Stimulated activated CD4-positive, alpha-beta T cell treated with anti-CD3 and anti-CD28 coated beads, Interleukin-4, amount 100 ng/mL, for 1 hour (primary cell): ENCODE measurements at places on chromosomes 3 and 15.

GRCh38 chr3:55569033-55569599, 82.0 kb upstream of the WNT5A start:
- no peak for DNase-seq

- DNase-seq: no peak
These were observed 25.4 kb downstream of the SYNM start for GRCh38 chr15:99130314-99130713.

DNA sequence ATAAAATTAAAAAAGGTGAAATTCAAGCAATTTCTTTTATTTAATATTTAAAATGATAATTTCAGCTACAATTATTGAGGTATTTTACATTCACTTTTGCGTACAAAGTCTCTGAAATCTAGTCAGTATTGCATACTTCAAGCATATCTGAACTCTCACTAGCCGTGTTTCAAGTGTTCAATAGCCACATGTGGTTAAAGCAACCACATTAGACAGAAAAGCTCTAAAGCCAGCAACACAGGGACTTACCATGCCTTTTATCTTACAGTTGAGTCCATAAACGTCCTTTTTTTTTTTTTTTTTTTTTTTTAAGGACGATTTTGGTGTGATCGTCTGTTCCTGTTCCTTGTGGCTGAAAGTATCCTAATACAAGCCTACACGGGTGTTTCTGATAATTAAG, 257.0 kb upstream of the RGMA start:
- no peak for DNase-seq

DNA sequence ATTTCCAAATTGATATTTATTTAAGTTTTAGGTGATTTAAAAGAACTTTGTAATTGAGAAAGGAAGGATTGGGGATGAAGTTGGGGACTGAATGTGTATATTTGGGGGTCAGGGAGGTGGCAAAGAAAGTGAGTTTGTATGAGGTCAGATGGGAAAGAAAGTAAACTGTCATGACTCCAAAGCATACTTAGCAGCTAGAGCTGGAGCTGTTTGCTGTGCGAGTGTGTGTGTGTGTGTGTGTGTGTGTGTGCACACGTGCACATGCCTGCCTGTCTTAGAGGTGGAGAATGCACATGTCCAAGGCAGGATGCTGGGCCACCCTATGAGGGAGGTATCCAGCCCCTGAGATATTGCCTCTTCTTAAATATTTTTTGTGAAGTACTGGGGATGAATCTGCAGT, 21.0 kb downstream of the BOC start:
- DNase-seq: no peak

DNA sequence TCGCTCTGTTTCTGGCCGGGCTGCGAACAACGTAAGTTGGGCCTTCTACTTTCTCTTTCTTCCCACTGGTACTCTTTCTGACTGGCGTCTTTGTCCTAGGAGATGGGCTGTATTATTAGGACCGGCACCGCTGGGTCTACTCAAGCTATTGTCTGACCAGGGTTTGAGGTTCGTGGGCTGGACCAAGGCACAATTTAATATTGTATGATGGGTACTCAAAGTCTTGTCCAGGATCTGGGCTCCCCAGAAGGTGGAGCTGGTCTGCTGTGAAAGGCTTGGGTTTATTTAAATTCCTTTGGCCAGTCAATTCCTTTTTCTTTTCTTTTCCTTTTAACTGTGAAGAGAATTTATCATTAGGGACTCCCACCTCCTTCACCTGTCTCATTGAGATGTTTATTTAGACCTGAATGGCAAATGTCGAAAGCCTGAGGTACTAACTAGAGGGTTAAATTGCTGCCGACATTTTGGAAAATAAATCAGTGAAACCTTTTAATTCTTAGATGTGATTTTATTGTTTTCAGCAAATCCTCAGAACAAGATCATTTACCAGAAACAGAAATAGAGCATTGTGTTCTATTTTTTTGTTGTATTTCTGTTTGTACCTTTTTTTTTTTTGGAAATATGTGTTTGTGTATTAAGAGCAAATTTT, 410 bp downstream of the LRRC49 start:
- DNase-seq: no peak

- DNase-seq: no peak
These were observed 109.5 kb upstream of the PLXNA1 start for GRCh38 chr3:126873416-126873815.

DNA sequence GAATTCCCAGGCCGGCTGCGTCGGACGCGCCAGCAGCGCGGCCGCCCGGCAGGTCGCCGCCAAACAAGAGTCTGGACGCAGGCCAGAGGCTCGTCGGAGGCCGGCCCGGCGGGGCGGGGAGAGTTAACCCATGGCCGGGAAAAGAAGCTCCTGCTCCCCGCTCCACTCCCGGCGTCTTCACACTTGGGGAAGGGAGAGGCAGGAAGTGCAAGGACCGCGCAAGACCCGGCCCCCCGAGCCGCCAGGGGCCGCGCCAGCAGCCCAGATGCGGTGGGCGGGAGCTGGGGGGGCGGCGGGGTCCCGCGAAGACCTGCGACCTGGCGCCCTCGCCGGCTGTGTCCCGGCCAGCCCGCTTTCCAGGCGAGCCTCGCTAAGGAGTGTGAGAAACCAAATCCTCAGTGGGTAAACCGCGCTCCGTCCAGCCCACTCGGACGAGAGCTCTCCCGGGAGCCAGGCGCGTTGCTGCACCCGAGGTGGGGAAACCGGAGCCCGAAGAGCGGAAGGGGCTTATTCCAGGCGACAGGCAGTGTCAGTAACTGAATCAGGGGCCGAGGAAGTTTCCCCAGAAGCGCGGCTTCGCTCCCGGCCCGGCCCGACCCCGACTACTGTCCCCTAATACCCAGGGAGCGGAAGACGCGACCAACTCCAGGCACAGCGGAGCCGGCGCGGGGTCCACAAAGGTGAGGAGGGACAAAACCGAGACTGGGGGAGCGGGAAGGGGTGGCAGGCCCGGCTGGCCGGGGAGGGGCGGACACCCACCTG, 721 bp downstream of the ADAMTS7 start:
- peak; percentile 6 for DNase-seq

GRCh38 chr3:42175386-42176240, 84.5 kb downstream of the TRAK1 start:
- no peak for DNase-seq

GRCh38 chr15:74377831-74378766, 10.7 kb upstream of the CYP11A1 start:
- no peak for DNase-seq
